ENCODE measurements at places on chromosomes 5 and 9.

DNA sequence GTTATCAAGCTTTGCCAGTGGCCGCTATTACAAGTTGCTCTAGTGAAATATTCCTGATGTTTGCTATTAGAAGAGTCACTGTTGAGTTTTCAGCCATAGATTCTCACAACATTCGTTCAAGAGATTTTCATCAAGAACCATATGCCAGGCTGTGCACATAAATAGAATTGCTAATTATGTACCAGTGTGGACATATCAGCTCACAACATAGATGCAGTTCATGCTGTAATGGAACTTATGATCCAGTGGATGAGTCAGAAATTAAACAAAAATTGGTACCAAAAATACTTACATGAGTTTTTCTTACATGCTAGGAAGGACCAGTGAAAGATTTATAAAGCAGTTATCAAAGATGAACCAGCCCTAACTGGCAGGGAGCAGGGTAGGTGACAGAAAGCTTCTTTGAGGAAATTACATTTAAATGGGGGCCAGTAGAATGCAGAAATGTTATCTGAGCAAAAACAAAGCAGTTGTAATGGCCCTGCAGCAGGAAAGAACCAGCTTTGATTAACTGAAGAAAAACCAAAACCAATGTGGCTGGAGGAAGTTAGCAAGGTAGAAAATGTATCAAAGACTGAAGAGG, 404.2 kb downstream of the DNAH5 start:
- no peak for DNase-seq

DNA sequence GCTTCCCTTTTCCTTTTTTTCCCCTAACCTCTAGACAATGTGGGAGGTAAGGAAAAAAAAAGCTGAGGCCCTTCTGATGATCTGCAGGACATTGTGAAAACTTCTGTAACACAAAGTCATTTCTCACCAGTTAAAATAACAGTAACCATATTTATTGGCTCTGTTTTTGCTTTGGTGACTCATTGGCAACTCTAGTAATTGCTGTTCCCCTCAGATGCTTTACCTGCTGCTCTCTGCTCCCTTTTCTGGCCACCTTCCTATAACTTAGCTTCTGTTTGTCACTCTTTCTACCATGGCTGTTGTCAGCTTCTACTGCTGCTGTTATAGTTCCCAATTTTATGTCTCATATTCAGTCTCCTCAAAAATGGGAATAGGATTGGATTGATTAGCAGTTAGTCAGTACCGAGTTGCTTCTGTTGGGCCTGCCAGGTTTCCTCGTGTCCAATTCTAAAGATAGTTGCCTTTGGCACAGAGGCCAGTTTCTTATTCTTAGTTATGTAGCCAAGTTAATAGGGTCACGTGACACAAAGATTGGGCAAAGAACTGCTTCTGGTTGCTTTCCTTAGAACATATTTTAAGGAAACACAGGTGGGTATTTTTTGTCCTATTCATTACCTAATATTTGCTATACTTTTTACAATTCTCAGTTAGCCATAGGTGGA, 16.8 kb downstream of the SCAMP1 start:
- DNase-seq: no peak

- DNase-seq: no peak
Measured at GRCh38 chr9:99180662-99181061, 41.1 kb downstream of the ALG2 start.

DNA sequence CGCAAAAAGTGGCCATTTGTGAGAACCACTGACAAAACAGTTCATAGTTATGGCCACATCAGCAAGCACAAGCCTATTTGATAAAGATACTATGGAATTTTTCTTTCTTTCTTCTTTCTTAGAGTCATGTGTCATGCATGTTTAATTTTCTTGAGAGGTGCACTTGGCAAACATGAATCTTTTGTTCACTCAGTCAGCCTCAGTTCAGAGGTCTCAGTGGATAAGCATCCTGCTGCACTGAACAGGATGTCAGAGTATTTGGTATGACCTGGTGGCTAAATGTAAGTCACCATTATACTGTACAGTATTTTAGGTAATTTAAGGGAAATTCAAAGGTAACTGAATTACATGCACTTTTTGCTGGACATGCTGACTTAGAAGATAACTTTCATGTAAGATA, 5.4 kb downstream of the NNT start:
- no peak for DNase-seq

DNA sequence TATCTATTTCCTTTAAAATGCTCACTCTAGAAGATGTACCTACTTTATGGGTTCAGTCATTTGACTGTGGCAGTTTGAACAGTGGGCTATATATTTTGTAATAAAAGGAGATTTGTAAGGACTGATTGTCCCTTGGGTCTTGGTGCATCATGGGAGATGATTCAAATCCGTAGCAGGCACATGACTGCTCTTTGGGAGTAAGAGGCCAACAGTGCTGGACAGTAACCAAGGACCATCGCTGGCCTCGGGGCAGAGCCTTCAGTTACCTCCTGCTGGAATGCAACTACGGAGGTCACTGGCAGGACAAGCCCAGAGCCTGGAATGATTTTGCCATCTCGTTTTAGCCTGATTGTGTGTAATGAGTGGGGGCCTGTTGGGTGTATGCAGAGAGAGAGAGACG, 7.0 kb upstream of the MAMDC2 start:
- no peak for DNase-seq

- no peak for DNase-seq
Measured at GRCh38 chr9:119272500-119273211, 96.6 kb downstream of the BRINP1 start.

GRCh38 chr9:36029202-36029601, 7.5 kb upstream of the RECK start:
- DNase-seq: no peak

GRCh38 chr9:129126749-129127618, 15.8 kb downstream of the PTPA start:
- no peak for DNase-seq

DNA sequence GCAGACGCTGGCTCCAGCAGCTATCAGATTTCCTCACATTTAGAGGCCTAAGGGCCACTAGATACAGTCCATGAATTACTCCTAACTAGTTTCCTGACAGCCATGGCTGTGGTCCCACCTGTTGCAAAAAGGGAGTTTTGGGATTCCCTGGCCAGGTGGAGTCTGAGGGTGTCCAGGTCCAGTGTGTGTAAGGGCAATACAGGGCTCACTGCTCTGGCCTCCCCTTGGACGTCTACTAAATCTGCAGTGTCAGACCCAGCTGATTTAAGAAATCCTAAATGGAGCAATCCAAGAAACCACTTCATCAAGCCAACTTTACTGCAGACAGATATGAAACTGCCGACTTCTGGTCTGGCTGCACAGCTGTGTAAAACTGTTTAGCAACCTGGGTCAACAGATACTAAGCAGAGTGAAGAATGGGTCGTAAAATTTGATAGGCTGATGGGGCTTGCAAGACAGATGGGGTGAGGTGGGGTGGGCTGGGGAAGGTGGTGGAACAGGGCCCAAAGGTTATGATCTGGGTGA, 116.4 kb downstream of the GADD45G start:
- DNase-seq: no peak

GRCh38 chr9:133089271-133089671, 27.5 kb downstream of the CEL start:
- no peak for DNase-seq

- no peak for DNase-seq
Measured at GRCh38 chr5:91643797-91644196, 260.7 kb upstream of the ARRDC3 start.

DNA sequence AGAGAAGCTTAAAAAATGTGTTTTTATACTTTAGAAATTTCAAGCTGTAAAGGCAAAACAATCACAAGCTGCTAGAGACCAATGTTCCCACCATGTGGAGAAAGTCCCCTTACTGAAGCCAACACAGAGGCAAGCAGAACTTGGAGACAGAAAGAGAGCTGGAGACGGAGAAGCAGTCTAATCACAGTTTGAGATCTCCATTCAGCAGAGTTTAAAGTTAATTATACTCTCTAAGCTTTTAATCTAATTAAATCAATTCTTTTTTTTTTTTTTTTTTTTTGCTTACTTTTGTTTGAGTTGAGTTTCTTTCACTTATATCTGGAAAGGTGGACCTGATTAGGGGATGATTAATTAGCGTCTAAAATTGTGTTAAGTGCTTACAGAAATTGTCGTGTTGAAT, 1534.3 kb downstream of the MAT2B start:
- no peak for DNase-seq

GRCh38 chr9:92599938-92600461, 64.2 kb upstream of the ECM2 start:
- no peak for DNase-seq

- DNase-seq: no peak
Measured at GRCh38 chr9:138075961-138076649, 198.5 kb downstream of the CACNA1B start.

- DNase-seq: no peak
Measured at GRCh38 chr9:89753472-89754055, 148.8 kb downstream of the GADD45G start.

DNA sequence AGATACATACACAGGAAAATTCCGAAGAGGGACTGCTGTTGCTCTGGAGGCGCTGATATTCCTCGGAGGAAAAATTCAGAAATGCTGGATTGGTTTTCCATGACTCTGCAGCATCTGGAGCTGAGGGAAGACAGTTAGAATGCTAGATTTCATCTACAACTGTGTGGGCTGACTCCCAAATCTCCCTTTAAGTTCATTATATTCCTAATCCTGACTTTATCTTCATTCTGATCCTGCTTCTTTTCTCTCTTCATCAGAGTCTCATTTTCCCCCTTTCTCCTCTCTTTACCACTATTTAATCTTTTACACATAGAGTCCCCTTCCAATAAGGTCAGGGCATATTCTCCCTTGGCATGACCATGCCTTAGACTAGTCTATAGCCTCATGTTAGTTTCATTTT, at the start of gene OR1N1:
Gene OR1N1, minus strand, starts transcription at position 101 of the 400 bp plus-strand sequence. Its CDS starts 0 bp downstream, at position 101.
- no peak for DNase-seq

DNA sequence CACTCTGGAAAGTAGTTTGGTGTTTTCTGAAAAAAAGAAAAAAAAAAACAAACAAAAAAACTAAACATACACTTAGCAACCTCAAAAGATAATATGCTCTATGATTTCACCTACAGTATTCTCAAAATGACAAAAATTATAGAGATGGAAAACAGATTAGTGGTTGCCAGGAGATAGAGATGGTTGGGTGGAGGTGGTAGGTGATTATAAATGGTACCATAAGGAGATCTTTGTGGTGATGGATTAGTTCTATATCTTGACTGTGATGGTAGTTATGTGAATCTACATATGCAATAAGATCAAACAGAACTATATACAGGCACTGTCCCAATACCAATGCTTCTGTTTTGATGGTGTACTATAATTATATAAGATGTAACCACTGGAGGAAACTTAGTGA, 32.0 kb downstream of the PTBP3 start:
- no peak for DNase-seq

DNA sequence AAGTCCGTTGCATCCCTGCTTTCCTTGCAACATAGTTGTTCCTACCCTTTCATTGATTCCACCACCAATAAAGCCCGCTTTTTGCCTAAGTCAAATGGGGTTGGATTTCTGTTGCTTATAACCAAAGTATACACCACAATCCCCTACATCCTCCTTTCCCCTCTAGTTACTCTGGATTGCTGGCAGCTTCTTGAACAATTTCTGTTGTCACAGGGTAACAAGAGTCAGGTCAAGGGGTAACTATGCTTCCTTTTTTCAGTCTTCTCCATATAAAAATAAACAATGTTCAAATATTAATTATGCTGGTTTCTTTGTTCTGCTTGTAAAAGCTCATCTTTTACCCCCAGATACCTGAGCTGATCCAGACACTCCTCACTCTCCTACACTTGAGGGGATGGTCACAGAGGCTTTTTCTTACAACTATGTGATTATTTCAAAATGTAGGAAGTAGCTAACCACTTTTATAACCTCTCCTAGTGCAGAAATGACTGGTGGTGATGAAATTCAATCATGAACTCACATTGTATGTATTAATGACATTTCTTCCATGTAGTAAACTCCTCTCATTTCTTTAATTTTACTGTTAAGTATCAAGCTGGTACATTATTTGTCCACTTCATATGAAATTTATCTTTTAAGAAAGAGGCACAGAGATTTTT, 136.5 kb downstream of the SNX18 start:
- DNase-seq: no peak

- peak; percentile 29 for DNase-seq
Measured at GRCh38 chr5:138338411-138339090, 485 bp downstream of the FAM53C start.

GRCh38 chr9:136147038-136147889, 28.6 kb upstream of the TMEM250 start:
- no peak for DNase-seq

DNA sequence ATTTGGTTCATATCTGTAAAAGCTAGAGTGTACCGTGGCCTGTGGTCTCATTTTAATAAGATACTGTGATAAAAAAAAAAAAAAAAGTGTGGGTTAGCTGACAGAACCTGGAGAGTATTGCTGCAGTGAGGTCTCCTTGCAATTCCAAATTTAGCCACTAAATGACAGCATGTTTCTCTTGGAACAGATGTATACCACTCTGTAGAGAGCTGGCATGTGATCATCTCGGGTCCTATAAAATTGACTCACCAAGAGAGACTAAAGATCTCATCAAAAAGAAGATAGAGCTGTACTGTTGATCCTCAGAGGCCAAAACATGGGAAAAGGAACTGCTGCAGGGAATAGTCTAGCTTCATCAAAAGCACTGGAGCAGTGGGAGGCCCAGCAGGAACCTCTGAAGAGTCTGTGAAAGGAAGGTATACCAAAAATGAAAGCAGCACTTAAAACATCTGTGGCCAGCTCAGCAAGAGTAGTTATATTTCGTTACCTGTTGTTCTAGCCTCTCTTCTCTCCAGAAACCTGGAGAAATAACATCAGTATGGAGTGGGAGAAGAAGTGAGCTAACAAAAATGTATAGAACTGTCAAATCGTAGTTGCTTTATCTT, 826.8 kb downstream of the EFNA5 start:
- no peak for DNase-seq

- no peak for DNase-seq
Measured at GRCh38 chr5:21397693-21398092, 1409.7 kb upstream of the CDH18 start.

DNA sequence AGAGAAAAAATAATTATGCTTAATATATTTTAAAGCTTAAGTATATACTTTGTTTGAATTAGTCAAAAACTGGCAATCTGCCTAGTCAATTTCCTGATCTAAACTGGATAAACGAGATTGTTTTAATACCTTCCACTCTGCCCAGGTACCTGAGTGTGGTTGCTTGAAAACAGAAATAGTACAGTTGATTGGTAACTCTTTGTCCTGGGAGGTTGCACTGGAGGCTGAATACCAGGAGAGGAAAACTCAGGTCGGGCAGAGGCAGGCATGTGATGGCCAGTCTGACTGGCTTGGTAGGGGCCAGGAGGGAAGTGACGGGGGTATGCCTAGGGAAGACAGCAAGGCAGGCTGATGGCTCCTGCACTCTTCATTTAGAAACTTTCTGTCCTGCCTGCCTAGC, 80.2 kb downstream of the PIK3R1 start:
- DNase-seq: no peak

- peak; percentile 43 for DNase-seq
Measured at GRCh38 chr5:115816226-115817081, at the start of gene CDO1. Gene CDO1 (minus strand): TSS chr5:115816659. CDS start chr5:115816397, 262 bp downstream.

- DNase-seq: no peak
Measured at GRCh38 chr9:122176916-122177315, 17.2 kb downstream of the MORN5 start.

DNA sequence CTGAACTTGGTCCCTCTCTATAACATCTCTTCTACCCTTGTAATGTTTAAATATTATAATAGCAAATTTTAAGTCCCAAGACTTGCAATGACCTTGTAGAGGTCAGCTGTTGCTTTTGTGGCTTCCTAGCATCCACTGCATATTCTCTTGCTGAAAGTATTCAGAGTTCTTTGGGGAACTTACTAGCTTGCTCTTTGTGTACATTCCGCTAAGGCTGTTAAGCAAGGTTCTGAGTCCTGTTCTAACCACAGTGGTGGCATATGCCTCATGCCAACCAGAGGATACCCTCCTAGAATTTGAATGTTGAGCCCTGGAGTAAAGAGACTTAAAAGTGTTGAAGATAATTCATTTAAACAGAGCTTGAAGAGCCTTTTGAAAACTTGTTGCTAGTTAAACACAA, 570.9 kb downstream of the TLE1 start:
- DNase-seq: no peak

Data from activated CD4-positive, alpha-beta memory T cell treated with anti-CD3 and anti-CD28 coated beads for 36 hours (primary cell).